EH (cell line): ENCODE measurements at places on chromosomes 6 and 20.
A peak's percentile ranks its signal among the peaks of the same experiment; 100 is the strongest.

- peak; percentile 25 for DNase-seq
Measured at GRCh38 chr6:74404366-74404765, 708.4 kb downstream of the CD109 start.

GRCh38 chr6:16355238-16355637 lies 116.9 kb downstream of the GMPR start:
- no peak for DNase-seq

DNA sequence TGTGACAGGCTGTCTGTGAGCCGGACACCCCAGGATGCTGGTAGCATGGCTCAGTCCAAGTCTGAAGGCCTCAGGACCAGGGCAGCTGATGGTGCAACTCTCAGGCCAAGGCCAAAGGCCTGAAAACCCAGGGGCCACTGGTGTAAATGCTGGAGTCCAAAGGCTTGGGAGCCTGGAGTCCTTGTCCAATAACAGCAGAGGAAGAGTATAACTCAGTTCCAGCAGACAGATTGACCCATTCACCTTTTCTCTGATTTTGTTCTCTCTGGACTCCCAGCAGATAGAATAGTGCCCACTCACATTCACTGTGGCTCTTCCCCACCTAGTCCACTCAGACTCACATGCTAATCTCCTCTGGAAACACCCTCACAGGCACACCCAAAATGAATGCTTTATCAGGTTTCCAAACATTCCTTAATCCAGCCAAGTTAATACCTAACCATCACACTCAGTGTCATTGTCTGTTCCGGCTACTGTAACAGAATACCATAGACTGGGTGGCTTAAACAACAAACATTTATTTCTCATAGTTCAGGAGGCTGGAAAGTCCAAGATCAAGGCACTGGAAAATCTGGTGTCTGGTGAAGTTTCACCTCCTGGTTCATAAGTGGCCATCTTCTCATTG lies 5.0 kb upstream of the TRAF3IP2 start:
- DNase-seq, result no peak

GRCh38 chr6:31898383-31899011 lies 999 bp upstream of the EHMT2 start:
- peak; percentile 53 for DNase-seq

DNA sequence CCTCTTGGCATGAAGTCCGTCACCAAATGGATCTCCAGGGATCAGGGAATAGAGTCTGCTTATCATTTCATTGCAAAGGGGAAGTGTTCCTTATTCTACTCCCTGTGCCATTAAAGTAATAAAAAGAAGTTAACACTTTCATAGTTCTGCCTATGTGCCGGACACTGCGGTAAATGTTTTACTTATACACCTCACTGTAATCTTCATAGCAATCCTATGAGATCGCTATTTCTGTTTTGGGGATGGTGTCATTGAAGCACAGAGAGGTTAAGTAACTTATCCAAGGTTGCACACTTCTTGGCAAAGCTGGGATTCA lies 177.7 kb downstream of the TSHZ2 start:
- DNase-seq, result no peak

DNA sequence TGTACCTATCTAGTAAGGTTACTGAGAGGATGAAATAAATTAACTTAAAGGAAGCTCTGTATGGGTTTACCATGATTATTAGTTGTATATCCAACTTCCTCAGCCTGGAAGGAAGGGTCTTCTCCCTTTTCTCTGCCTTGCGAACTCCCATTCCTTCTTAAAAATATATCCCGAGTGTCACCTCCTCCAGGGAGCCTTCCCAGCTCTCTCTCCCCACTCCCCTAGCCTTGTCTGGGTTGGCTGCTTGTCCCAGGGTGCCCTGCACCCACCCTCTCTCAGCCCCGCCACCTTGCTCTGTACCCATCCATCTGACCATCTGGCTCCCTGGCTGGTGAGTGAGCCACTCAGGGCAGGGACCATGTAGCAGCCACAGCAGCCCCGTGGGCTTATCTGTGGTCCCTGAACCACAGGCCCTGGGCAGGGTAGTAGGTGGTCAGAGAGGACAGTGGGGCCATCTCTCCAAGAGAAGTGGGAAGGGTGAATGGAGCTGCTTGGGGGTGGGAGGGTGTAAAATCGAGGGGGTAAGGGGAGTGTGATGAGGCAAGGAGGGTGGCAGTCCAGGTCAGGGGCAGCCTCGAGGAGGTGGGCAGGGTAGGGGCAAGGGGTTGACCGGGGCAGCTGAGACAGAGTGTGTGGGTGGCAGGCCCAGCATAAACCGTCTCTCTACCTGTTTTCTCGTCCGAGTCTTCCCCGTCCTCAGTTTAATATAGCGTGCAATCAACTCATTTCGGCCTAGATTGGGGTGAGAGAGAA lies 12.8 kb downstream of the TEAD3 start:
- no peak for DNase-seq

GRCh38 chr6:15735567-15736265 lies 72.9 kb upstream of the DTNBP1 start:
- DNase-seq, result no peak

GRCh38 chr6:12608016-12608860 lies 108.3 kb upstream of the PHACTR1 start:
- peak; percentile 77 for DNase-seq

GRCh38 chr6:58198301-58198700 lies 880.9 kb downstream of the PRIM2 start:
- peak; percentile 1 for DNase-seq

- no peak for DNase-seq
Measured at GRCh38 chr6:20129290-20130088, 82.8 kb downstream of the MBOAT1 start.

DNA sequence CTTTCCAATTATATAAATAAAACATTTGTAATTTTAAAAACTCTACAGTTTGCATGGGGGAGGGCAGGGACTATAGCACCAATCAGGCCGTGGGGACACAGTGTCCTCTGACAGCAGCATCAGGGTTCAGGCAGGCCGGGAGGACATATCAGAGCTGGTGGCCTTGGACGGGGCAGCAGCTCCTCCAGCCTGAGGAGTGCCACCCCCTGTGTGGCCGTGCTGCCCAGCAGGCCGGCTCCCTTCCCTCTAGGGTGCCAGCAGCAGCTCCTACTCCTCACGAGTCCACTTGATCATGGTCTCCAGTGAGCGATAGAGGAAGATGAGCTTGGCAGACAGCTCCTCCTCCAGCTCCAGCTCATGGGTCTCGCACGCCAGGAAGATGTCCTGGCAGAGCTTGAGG lies 144.0 kb upstream of the PHACTR3 start:
- no peak for DNase-seq

- DNase-seq, result no peak
Measured at GRCh38 chr6:139922236-139922635, 547.8 kb upstream of the CITED2 start.

GRCh38 chr6:143323729-143324470 lies 126.6 kb downstream of the ADAT2 start:
- DNase-seq, result peak; percentile 57

DNA sequence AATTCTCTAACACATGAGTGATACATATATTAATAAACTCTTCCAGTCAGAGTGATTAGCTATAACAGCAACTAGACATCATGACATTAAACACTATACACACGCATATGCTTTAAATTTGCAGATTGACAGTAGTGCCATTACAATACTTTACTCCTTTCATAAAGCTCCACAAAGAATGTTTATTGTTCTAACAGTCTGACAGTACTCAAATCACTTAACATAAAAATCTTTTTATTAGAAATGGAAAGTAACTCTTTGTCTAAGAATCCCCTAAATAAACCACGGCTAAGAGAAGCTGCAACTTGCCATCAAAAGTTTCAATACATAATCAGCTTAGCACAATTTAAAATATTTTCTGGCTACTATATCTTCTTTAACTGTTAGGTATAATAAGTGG lies 24.0 kb downstream of the SNX3 start:
- no peak for DNase-seq

- DNase-seq, result no peak
Measured at GRCh38 chr6:11722805-11723631, 55.6 kb downstream of the ADTRP start.

DNA sequence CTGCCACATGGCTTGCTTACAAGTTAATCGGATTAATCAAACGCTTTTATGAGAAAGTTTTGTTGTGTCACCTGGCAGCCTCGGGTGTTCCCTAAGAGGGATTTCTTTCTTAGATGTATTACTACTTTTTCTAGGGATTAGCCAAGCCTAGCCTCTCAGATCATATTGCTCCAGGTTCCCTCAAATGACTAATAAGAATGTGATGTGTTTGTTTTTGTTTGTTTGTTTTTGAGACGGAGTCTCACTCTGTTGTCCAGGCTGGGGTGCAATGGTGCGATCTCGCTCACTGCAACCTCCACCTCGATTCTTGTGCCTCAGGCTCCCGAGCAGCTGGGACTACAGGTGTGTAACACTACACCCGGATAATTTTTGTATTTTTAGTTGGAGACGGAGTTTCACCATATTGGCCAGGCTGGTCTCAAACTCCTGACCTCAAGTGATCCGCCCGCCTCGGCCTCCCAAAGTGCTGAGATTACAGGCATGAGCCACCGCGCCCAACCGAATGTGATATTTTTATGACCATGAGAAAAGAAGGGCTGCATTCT lies 977 bp downstream of the HMGN4 start:
- no peak for DNase-seq

DNA sequence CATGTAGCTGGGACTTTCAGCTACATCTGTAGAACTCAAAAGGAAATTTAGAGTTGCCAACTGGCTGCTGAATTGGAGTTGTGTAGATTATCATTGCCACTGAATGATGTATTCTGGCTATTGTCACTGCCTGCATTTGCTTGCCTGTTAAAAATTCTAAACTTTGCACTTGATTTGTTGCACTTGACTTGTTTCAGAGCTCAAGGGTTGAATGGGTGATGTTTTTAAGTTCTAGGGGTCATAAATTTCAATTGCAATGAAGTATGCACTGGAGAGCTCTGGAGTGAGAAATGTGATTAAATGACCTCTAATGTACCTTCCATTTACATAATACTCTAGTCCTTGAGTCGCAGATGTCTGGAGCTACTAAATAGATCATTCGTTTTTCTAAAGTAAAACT lies 102.4 kb downstream of the TNFRSF21 start:
- DNase-seq, result no peak

DNA sequence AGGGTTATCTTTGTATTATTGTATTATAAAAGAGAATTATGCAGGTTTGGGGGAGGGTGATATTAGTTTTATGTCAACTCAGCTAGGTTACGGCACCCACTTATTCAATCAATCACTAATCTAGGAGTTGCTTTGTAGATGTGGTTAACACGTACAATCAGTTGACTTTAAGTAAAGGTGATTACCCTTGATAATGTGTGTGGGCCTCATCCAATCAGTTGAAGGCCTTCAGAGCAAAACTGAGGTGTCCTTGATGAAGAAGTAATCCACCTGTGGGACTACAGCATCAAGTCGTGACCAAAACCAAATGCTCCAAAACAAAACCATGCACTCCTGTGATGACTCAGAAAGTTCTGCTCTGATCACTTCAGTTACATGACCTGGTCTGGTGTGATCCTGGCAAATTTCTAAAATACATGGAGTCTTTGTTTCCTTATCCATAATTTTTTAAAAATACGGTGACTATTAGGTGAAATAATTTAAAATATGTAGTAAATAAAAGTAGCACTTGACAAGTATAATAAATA lies 114.1 kb downstream of the IYD start:
- DNase-seq, result no peak

DNA sequence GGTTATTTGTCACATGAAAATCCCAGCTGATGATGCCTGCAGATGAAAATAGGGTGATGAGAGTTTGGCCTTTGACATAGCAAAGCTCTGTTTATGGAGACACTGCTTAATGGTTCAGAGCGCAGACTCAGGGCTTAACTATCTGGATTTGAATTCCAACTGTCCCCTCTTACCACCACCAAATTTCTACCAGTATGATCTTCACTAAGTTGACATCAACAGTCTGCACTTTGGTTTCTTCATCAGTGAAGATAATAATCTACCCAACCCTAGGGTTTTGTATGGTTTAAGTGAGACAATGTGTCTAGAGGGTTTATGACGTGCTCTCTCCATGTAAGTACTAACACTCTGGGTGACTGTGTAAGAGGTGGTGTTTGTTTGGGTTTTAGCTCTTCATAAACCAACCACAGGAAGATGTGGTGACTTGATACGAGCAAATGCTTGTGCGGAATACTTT lies 151.4 kb upstream of the TNFAIP3 start:
- peak; percentile 85 for DNase-seq

GRCh38 chr6:75334266-75335040 lies 49.9 kb upstream of the TMEM30A start:
- DNase-seq, result peak; percentile 66

DNA sequence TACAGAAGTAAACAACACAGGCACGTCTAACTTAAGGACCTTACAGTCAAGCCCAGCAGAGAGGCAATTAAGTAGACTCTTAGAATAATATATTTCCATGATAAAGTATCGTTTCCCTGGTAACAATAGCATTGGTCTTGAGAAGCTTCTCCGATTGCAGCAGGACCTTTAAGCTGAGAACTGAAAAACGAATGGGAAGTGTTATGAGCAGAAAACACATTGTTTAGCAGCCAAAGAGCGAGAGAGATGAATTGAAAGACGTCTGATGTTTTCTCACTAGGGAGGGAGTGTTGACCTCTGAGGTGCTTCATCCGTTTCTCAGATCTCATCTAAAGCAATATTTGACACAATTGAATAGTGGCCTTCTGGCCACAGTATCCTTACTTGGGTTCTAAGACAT lies 855 bp downstream of the BYSL start:
- DNase-seq, result no peak

DNA sequence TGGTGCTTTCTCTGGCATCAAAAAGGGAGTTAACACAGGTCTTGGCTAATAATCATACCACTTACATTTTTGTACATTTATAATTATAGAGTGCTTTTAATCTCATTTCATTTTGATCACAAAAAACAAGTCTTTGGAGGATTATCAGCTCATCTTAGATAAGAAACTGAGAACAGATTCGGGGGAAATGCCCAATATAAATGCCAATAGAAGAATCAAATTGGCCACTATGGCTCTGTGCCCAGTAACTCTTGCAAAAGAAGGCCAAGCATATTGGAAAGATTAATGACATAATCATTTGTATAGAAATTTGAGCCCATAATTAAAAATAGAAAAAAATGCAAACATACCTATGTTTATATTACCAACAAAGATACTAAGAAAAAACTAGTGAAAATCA lies 42.5 kb downstream of the IPCEF1 start:
- DNase-seq, result no peak

- DNase-seq, result no peak
Measured at GRCh38 chr20:50743087-50743486, 11.7 kb downstream of the PARD6B start.

GRCh38 chr6:109327491-109327890 lies 54.8 kb downstream of the CD164 start:
- no peak for DNase-seq

- peak; percentile 84 for DNase-seq
Measured at GRCh38 chr6:144321839-144322591, 36.9 kb downstream of the UTRN start.

- peak; percentile 38 for DNase-seq
Measured at GRCh38 chr6:147135211-147135681, 69.0 kb upstream of the STXBP5 start.

DNA sequence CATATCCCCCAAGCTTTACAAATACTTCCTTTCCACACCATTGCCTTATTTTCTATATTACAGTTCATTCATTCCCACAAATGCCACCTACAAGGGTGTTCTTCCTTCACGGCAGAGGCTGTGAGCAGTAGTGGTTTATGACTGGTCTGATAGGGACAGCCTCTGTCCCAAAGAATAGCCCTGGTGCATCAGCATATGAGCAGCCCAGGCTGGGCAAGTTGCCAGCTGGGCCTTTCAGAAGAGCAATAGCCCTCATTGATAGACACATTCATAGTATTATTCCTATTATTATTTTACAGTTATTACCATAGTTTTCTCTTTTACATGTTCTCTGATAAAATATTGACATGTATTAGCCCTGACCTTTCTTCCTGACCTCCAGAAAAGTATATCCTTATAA lies 149.9 kb downstream of the MMS22L start:
- peak; percentile 13 for DNase-seq
